ENCODE measurements at places on chromosomes 11 and 22.

DNA sequence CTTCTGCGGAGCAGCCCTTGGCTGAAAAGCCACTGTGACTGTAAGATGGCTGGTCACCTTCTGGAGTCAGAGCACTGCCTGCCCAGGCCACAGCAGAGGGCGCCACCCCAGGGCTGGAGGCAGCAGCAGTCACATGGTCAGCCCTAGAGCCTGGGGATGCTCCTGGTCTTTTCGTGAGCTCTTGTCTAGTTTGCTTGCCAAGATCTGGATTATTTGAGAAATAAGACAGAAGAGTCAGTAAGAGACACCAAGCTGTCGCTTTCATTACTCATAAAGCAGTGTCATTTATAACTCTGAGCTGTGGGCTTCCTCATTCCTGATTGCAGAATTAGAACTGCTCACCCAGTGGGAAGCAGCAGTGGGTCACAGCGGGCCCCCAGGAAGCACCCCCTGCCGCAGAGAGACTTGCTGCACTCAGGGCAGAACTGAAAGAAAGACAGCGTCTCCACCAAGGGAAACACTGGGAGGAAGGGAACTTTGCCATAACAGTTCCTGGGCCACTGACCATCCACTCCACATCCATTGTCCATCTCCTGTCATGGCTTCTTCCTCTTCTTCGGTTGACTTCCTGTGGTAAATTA lies 56.7 kb downstream of the PPP6R2 start:
- no peak for DNase-seq

DNA sequence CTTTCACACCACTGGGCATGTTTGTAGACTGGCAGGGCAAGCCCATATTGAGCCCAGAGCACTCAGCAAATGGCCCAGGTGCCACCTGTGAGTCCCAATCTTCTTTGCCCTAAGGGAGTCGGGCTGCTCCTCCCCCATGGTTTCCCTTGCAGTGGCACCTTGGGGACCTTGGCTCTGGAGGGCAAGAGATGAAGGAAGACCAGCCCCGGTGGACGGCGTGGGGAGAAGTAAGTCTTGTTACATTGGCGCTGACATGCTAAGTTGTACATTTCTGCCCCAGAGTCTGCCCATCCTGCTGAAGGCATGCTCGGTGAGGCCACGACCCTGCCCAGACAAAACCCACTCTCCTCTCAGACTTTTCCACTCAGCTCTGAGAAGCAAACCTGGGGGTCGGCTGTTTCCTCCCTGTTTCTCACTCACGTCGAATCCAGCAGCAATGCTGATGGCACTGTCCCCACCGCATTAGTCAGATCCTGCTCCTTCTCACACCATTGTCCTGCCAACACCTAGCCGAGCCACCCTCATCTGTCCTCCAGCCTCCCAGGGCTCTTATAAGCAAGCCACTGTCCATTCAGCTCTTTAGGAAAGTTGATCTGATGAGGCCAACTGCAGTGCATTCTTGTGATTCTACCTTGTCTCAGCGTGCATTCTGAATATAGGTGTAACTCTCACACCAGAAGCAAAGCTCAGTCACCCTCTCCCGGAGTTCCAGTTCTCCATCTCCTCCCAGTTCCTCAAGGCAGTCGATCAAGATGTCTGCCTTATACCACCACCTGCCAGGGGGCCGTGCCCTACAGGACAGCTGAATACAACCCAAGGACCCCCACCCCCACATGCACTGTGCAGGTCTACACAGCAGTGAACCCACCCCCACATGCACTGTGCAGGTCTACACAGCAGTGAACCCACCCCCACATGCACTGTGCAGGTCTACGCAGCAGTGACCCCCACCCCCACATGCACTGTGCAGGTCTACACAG lies 827.1 kb downstream of the TBC1D22A start:
- no peak for DNase-seq

DNA sequence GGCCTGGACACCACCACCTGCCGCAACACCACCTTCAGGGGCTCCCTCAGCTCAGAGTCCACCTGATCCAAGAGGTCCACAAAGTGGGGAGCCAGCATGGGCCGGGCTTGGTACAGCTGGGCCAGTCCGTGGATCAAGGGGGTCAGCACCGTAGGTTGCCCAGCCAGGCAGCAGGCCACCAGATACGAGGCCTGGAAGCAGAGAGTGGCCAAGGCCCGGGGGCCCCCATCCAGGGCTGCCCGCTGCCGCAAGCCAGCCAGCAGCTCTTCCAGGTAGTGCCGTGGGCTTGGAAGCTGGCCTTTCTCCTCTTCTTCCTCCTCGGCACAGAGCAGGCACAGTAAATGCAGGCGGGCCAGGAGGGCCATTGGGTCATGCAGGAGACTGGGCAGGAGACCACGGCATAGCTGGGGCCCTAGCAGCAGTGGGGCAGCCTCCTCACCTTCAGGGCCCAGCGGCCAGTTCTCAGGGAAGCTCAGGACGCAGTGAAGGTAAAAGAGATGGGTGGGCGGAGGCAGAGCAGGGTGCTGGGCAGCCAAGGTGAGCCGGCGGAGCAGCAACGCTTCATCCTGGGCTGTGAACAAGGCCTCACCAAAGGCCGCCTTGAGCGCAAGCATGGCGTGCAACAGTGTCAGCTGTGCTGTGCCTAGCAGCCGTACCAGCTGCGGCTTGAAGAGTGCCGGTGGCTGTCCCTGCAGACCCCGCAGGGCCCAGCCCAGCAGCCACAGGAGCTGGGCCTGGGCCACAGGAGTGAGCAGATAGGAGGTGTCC lies 1.7 kb downstream of the AP5B1 start:
- DNase-seq, result no peak

DNA sequence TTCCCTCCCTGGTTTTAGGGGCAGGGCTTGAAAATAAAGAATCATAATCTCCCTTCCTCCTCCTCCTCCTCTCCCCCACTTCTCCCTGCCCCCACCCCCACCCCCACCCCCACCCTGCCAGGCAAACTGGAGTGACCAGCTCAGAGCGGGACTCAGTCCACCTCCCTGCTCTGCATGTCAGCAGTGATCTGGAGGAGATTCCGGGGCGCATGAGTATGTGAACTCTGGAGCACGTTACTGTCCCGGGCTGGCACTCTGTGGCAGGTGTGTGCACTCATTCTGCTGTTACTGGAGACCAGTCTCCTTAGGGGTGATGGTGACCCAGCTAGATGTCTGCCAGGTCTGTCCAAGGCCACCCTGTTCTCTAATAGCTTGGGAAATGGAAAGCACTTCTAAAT lies 33.9 kb downstream of the MARK2 start:
- DNase-seq, result no peak

- no peak for DNase-seq
Measured at GRCh38 chr11:97009613-97010012, 619.8 kb downstream of the JRKL start.

- no peak for DNase-seq
Measured at GRCh38 chr11:36383195-36383594, 87.1 kb downstream of the PRR5L start.

GRCh38 chr22:21939461-21939913 lies 13.2 kb downstream of the PPM1F start:
- no peak for DNase-seq

GRCh38 chr11:123671534-123671933 lies 17.1 kb upstream of the SCN3B start:
- DNase-seq, result no peak

DNA sequence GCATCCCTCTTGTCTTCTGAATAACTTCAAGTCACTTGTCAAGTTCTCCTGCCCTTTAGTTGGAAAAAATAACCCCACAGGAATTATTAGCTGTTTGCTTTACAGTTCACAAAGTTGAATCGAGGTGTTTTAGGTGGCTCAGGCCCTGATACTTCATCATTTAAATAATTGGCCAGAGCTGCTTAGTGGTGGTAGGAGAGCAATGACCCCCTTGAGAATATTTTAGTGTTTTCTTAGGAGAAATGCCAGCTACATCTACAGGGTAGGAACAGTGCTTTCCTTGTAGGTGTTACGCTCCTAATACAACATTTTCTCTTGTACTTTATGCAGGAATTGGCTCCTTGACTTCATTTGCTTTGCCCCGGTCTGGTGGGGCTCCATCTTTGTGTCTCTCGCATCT lies 73.2 kb downstream of the C22orf31 start:
- DNase-seq, result no peak

DNA sequence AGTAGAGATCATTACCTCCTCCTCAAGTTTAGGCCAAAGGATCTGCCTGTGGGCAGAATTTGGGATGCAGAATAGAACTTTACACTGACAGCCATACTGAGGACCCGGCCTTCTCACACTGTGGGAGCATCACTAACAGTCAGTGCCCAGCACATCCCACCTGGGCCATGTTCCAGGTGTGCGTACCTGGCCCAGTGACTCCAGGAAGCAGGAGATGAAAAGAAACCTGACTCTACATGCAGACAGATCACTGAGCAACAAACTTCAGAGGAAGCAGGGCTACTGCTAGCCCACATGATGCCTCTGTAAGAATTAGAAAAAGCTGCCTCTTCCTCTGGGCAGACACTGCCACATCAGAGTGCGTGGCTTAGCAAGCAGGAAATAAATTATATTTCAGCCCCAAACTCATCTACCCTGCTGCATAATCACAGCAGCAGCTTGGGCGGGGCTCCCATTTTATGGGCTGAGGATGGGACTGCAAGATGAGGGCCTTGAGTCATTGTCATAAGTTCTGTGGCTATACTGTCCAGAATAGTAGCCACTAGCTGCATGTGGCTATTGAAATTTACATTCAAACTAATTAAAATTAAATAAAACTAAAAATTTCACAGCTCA lies 6.0 kb upstream of the LMO2 start:
- no peak for DNase-seq

DNA sequence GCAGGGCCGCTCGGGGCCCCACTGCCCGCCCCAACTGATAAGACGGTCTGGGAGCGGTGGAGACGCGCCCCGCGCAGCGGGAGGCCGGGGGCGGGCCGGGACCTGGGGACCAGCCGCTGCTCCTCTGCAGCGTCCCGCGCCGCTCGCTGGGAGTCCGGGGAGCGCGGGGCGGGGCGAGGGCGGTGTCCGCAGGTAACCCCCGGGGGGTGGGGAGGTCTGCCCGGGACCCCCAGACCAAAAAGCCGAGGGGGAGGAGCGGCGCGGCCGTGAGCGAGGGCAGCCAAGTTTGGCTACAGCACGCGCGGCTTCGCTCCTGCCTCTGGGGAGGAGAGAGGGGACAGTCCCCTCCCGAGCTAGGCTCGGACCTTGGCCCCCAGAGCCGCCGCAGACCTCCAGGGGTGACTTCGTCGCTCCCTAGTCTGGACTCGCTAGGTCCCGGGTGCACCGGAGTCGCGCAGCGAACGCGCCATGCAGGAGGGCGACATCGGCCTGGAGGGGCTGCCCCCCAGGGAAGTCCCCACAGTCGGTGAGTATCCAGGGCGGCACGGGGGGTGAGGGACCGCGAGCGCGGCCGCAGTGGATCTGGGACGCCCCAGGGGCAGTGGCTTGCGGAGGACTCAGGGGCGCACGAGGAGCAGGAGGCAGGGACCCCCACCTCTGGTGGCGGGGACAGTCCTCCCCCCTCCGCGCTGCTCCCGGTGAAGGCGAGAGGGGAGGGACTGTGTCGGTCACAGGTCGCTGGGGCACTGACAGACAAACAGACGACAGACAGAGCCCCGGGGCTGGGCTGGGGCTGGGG lies 92.3 kb upstream of the ANO1 start:
- no peak for DNase-seq

DNA sequence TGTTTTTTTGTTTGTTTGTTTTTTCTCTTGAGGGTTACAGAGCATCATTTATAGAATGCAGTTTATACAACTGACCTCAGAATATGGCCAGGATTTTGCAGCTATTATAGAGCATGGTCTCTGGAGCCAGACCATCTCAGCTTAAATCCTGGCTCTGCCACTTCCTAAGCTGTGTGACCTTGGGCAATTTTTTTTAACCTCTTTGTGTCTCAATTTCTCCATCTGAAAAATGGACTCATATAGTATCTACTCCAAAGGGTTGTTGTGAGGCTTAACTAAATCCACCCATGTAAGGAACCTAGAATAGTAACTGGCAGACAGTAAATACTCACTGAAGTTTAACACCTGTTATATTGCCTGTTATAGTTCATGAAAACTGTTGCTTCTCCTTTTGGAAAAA lies 8.3 kb upstream of the DGAT2 start:
- no peak for DNase-seq

GRCh38 chr22:41927813-41928212 lies 1.2 kb upstream of the TNFRSF13C start:
- DNase-seq, result no peak

GRCh38 chr11:112292785-112293407 lies 32.2 kb upstream of the PLET1 start:
- DNase-seq, result no peak

DNA sequence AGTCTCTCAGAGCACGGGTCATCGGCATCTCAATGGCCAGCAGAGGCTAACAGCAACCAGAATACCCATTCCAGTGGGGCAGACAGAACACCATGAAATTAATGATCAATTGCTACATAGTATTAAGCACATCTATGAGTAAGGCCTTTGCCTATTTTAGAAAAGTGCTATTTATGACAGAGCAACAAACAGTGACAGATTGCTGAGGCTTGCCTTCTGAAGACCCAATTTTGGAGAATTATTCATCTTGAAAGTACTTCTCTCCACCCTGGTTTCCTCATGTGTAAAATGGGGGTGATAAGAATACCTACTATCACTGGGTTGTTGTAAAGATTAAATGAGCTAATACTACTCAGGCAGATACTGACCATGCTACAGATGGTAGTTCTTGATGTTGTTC lies 232.7 kb downstream of the TENM4 start:
- DNase-seq, result no peak

DNA sequence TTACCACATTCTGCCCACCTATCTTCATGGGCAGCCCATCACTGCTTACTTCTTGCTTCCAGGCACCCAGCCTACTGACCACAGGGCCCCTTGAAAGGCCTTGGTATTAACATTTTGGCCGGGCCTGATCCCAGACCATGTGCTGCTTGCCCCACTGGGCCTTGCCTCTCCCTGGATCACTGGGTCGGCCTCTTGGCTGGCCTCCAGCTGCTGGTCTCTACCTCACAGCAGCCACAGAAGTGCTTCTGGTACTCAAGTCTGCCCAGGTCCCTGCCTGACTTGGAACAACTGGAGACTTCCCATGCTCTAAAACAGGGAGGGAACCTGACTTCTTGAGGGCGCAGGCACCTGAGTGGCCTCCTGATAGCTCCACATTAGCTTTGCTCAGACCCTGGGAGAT lies 63.6 kb downstream of the THAP12 start:
- DNase-seq, result no peak

DNA sequence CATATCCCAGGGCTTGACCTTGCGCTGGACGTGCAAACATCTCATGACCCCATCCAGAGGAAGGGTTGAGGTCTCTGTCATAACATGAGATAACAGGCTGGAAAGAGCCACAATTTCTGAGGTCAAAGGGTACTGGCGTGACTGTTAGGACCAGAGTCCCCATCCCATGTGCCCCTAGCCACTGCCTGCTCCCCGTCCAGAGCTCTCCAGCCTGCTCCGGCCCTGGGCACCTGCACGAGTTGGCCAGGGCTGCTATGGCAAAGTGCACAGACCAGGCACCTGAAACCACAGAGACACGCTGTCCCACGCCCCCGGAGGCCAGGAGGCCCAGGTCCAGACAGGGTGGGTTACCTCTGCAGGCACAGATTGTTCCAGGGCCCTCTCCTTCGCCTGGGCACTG lies 58.9 kb downstream of the SHANK2 start:
- no peak for DNase-seq

- DNase-seq, result no peak
Measured at GRCh38 chr22:25365491-25366261, 146.2 kb downstream of the CRYBB2 start.

- DNase-seq, result no peak
Measured at GRCh38 chr11:70108250-70108649, 30.1 kb downstream of the ANO1 start.
